ENCODE measurements at places on chromosomes 3 and 15. TPM values are rescaled to one million over a fixed set of nuclear protein-coding genes. Genes with fewer than 3 reads are reported as not detected.

DNA sequence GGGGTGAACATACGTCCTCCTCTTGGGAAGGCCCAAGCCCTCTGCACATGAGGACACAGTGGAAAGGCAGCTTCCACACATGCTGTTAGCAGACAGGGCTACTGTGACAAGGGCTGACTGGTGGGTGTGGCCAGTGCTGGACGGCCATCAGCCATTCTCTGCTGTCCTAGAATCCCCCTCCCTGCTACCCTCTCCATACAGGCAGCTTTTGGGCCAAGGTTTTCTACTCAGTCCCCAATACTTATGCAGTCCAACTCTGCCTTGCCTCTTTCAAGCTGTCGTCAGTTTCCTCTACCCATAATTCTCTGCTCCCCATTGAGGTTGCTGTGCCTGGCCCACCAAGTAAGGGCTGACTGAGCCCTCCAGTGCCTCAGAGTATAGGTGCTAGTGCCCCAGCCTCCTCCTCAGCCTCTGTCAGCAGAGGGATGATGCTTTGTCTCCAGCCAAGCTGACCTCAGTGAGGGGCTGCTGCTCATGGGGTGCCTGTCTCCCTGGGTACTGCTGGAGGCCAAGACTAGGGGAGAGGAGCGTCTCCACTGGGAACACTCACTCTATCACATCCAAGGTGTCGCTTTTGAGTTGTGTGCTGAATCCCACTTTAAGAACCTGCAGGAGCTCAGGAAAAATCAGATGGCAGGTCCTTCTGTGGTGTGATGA, 2.8 kb downstream of the LOXL1 start:
- no peak for DNase-seq

- no peak for DNase-seq
These were observed 20.8 kb upstream of the SLC7A14 start for GRCh38 chr3:170606675-170607074.

DNA sequence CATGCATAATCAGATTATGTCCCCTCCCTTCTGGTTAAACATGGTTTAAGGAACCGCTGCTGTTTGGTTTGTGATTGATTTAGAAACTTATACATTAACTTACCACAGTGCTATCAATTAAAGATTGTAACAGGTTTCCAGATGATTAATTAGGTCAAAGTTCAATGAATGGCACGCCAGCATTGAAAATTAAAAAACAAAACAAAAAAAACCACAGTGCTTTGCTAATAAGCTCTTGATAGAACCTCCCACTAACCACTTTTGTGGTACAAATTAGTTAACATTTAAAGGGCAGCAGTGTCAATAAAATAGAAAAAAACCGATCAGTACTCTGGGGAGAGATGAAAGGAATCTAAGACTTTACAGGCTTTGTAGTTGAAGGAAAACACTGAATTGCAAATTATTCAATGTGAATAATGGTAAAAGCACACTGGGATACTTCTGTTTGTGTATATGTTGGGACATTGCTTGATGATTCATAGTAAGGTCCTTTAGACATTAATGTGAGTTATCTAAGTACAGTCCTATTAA, 7.6 kb upstream of the C3orf38 start:
- DNase-seq: no peak

- DNase-seq: no peak
These were observed 336.3 kb upstream of the CFAP20DC start for GRCh38 chr3:59386165-59386564.

- peak; percentile 42 for DNase-seq
These were observed 595 bp downstream of the PDCD7 start for GRCh38 chr15:65132878-65133547.

- DNase-seq: no peak
These were observed 7.2 kb downstream of the GLDN start for GRCh38 chr15:51348688-51349087.

DNA sequence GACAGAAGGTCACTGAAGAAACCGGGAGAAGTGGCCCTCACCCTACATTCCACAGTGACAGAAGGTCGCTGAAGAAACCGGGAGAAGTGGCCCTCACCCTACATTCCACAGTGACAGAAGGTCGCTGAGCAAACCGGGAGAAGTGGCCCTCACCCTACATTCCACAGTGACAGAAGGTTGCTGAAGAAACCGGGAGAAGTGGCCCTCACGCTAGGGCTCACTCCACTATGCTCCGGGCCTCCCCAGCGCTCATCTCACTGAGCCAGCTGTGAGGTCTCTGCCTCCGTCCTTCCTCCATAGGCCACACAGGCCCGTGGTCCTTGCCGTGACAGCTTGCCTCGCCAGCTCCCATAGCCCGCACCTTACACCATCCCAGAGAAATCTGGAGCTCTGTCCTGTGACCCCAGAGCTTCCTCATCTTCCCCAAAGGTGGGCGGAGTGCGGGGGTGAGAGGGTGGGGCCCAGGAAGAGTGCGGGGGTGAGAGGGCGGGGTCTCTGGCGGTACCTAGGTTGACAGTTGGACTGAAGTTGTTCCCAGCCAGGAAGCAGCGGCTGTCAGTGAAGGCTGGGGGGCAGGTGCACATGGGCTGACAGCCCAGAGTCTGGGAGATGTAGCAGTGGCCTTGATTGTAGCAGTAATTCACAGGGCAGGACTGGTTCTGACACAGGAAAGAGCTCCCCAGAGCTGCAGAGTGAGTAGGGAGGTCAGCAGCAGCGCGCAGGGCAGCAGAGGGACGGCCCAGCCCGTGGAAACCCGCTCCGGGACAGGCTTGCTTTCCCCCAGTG, 32.0 kb downstream of the MUC20 start:
- DNase-seq: peak; percentile 30

DNA sequence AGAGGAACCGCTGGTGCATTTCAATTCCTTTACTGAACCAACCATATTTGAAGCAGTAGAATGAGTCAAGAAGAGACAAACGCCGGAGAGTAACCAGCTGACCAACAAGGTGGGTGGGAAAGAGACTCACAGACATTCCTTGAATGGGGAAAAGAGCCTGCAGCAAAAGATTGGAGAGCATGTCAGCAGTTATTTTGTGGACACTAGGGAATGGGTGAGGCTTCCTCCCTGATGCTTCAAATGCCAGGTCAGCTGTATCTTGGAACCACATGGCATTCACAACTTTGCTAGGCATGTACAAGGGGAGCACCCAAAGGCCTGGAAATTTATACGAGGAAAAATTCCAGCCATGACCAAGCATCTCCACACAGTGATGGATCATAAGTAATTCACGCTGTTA, 29.9 kb upstream of the ZKSCAN7 start:
- DNase-seq: no peak

- DNase-seq: peak; percentile 63
These were observed at the start of gene DNAJA4 for GRCh38 chr15:78264304-78265136. DNAJA4 (plus strand) TSS chr15:78264562; CDS start chr15:78264764, 202 bp downstream.

DNA sequence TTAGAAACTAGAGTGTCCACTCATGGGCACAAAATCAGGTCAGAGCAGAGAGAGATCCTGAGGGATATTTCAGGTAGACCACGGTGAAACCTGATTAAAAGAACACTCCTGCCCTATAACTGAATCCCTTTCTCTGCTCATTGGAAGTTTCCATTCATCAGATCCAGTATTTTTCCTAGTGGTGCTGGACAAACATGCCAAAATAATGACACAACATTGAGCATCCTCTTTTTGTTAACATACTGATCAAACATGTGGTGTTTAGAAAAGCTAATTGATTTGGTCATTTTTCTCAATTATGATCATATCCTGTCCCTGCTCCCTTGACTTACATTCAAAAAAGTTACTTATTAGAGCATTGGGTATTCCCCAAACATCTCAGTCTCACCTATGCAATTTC, 27.2 kb downstream of the PTX3 start:
- no peak for DNase-seq

GRCh38 chr3:146972726-146973125, 367.6 kb upstream of the PLSCR5 start:
- no peak for DNase-seq

- no peak for DNase-seq
These were observed 68.5 kb upstream of the PLCL2 start for GRCh38 chr3:16816048-16816780.

Gene PARP15
- total RNA-seq: 1.6 TPM

Gene GABRR3
- total RNA-seq: not detected

Gene NRROS
- 1.1 TPM for total RNA-seq

Gene CCR3
- not detected for total RNA-seq

Gene GPR171
- total RNA-seq: 0.41 TPM

Gene LRRC31
- total RNA-seq: not detected

Gene HEMK1
- total RNA-seq: 12.1 TPM

Gene SNRPA1
- 42.6 TPM for total RNA-seq

Gene POLQ
- total RNA-seq: 0.28 TPM
